ENCODE measurements at places on chromosomes 1 and 21.

GRCh38 chr1:110057963-110058518 lies 12.4 kb downstream of the ALX3 start:
- DNase-seq, result no peak

DNA sequence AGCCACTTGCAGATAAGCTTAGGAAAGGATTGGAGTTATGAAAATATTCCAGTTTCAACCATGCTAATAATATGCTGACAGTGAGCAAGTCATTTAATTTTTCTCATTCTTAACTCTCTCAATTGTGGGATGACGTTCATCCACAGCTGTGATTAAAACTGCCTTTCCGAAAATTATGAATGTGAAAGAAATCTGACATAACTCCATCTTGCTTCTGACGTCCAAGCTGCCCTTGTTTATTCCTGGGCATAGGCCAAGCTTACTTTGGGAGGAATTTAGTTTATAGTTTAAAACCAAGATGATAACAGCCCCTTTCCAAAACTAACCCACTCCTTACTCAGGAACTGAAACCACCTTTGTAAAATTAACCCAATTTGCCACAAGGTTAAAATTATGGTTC lies 11.0 kb upstream of the RGS18 start:
- DNase-seq, result no peak

- no peak for DNase-seq
These were observed 208.2 kb upstream of the USP24 start for GRCh38 chr1:55423376-55423775.

GRCh38 chr1:87878873-87879272 lies 550.2 kb downstream of the LMO4 start:
- no peak for DNase-seq

GRCh38 chr1:178417858-178418257 lies 78.9 kb downstream of the CLEC20A start:
- peak; percentile 86 for DNase-seq

DNA sequence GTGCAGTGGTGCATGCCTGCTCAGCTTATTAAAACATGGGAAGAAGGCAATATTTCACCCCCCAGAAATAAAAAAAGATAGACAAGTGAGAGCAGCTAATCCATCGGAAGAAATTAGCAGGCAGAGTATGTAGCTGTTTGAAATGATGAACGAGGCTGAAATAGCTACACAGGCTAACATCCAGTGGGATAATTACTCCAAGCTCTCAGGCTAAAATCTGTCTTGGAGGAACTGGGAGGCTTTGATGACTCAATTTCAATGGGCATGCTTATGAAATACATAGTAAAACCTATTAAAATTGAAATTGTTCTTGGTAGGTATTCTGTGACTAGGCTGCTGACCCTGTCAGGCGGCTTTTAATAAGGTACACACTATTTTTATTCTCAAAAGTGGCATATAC lies 84.1 kb upstream of the RRP15 start:
- DNase-seq, result no peak

- DNase-seq, result no peak
These were observed 70.5 kb upstream of the COL24A1 start for GRCh38 chr1:86227026-86227425.

GRCh38 chr1:182048562-182048961 lies 12.9 kb downstream of the ZNF648 start:
- no peak for DNase-seq

DNA sequence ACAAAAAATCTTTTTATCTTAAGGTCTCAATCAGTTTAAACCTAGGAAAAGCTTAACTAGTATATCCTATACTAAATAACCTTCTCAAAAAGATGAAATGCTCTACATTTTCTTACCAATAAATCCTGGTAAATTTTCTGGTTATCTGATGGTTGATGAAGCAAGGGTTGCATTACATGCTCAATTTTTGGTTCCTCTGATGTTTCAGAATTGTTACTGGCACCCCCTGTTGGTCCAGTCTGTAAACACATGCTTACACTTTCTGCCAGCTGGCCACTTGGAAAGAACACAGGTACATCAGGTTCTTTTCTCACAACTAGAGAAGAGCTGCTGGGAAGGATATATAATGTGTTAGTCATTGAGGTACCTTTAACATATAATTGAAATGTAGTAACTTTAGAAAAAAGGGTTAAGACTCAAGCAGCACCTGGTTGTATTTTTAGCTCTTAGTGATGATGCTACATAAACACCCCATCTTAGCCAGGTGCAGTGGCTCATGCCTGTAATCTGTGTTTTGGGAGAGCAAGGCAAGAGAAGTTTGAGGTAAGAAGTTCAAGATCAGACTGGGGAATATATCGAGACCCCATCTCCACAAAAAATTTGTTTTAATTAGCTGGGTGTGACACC lies 30.9 kb upstream of the TAL1 start:
- peak; percentile 28 for DNase-seq

- no peak for DNase-seq
These were observed 40.4 kb upstream of the GOLT1A start for GRCh38 chr1:204254031-204254661.
